ENCODE measurements at places on chromosomes 11 and 22.
A peak's percentile ranks its signal among the peaks of the same experiment; 100 is the strongest.

- no peak for DNase-seq
Measured at GRCh38 chr22:42939941-42940653, 74.9 kb downstream of the PACSIN2 start.

GRCh38 chr11:68362801-68363379, 50.5 kb downstream of the LRP5 start:
- DNase-seq, result no peak

DNA sequence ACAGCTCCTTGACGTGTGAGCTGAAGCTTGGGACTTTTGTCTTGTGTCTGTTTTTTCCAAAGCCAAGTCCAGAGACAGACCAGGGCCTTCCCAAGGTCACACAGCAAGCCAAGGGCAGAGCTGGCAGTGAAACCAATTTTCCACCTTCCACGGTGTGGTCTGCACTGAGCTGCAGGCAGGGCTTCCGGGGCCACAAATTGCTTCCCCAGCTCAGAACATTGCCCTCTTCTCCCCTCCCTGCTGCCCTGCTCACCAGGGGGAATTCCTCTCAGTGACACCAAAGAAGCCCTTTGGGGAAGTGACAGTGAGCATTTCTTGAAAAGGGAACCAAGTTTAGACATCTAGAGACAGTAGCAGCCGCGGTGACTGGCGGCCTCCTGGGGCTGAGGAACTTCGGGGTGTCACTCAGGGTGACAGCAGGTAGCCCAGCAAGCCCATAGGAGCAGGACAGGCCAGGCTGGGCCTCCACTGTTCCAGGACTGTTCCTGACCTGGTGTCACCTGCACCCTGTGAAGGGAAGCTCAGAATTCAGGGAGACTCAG, 9.2 kb downstream of the FXYD2 start:
- DNase-seq, result peak; percentile 34

GRCh38 chr11:100174881-100175280, 512.2 kb upstream of the ARHGAP42 start:
- no peak for DNase-seq

GRCh38 chr11:129416080-129416820, 40.6 kb downstream of the BARX2 start:
- DNase-seq, result no peak

GRCh38 chr11:11558826-11559225, 63.0 kb downstream of the GALNT18 start:
- no peak for DNase-seq

GRCh38 chr11:123751781-123752180, 2.5 kb downstream of the OR6X1 start:
- DNase-seq, result no peak

- DNase-seq, result no peak
Measured at GRCh38 chr11:115144014-115144413, 360.2 kb downstream of the CADM1 start.

GRCh38 chr11:113674397-113674685, 31.8 kb downstream of the TMPRSS5 start:
- DNase-seq, result no peak

GRCh38 chr11:92685049-92685448, 284.4 kb upstream of the MTNR1B start:
- DNase-seq, result no peak

DNA sequence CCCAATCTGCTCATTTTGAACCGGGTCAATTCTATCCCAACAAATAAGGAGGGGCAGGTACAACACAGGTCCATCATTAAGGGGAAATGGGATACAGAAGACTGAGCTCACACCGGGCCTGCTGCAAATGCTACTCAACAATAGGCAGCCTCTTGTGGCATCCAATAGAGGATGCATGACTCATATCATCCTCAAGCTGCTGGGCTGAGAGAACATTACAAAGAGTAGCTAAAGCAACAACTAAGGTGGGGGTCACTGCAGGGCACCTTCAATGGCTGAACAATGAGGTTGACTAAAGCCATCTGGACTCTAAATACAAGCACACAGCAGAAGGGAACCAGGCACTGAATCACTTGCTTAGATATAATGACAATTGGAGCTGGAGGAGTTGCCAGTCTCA, 130.1 kb upstream of the SYN3 start:
- no peak for DNase-seq

- no peak for DNase-seq
Measured at GRCh38 chr11:126329644-126330211, 25.8 kb upstream of the ST3GAL4 start.

DNA sequence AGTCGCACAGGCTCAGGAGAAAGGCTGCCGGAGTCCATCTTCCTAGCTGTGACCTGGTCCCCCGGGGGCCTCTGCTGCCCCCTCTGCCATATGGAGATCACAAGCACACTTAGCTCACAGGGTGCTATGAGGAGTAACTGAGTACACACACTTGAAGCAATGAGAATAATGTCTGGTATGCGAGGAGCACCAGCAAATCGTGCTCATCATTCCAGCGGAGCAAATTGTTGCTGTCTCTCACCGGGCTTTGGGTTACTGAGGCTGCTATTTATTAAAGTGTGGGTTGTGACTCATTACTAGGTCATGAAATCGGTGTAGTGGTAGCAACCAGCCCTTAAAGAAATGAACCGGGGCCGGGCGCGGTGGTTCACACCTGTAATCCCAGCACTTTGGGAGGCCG, 48.1 kb upstream of the EIF3D start:
- DNase-seq, result no peak

DNA sequence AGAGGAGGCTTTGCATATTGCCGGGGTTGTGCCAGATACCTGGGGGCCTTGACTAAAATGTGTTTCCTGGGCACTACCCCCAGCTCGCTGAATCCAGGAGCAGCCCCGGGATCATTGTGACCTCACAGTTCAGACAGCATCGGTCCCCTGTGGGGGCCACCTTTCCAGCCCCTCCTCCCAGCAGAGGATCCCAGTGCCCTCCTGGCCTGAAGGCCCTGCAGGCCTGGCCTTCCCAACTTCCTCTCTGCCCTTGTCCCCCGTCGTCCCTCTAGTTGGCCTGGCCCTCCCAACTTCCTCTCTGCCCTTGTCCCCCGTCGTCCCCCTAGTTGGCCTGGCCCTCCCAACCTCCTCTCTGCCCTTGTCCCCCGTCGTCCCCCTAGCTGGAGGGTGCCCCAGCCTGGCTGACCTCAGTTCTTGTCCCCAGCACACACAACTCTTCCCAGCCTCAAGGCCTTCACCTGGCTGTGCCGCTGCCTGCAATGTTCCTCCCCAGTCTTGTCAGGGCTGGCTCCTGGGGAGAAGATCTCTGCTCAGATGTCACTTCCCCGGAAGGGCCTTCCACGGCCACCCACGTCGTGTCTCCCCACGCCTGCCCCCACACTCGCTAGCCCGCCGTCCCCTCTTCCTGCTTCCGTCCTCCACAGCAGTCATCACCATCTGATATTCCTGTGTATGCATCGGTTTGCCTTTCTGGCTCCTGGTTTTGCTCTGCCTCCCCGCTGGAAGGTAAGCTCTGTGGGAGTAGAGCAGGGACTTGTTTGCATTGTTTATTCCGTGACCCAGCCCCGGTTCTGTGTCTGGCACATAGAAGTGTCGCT, 12.6 kb upstream of the ANO1 start:
- DNase-seq, result no peak

GRCh38 chr11:103542851-103543250, 433.6 kb downstream of the DYNC2H1 start:
- DNase-seq, result no peak

GRCh38 chr11:34480314-34480713, 33.3 kb downstream of the ELF5 start:
- DNase-seq, result no peak

- DNase-seq, result no peak
Measured at GRCh38 chr11:126748100-126748791, 252.3 kb downstream of the KIRREL3 start.

GRCh38 chr22:41028841-41029240, 63.6 kb upstream of the EP300 start:
- DNase-seq, result no peak

DNA sequence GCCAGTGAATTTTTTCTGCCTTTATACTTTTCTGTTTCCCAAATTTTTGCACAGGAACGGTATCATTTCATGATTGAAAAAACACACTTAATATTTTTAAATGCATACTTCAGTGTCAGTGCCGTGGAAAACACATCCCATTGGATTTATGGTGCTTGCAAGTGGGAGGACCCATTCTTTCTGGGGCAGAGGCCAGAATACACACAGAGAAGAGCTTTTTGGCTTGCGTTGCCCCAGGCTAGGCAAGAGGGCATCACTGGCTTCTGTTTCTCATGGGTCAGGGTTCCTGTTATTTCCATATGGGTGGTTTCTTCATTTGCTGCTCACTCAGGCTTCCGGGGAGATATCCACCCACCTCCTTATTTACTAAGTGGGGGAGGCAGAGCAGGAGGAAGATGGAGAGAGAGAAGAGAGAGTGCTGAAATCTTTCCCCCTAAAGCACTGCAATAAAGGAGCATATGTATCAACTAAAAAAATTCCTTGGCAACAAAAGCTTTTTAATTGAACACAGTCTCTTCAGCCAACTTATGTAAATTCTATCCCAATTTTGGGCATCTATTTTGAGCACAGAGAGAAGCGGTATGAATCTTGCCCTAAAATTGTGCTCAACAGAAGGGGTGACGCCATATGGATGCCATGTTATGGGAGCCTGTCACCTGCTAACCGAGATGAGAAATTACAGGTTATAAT, 66.0 kb upstream of the KIRREL3 start:
- no peak for DNase-seq

- no peak for DNase-seq
Measured at GRCh38 chr11:79259800-79260199, 181.0 kb downstream of the TENM4 start.

GRCh38 chr11:74844072-74844471, 95.4 kb downstream of the RNF169 start:
- DNase-seq, result no peak

GRCh38 chr11:35681163-35681767, 18.7 kb downstream of the TRIM44 start:
- DNase-seq, result no peak

DNA sequence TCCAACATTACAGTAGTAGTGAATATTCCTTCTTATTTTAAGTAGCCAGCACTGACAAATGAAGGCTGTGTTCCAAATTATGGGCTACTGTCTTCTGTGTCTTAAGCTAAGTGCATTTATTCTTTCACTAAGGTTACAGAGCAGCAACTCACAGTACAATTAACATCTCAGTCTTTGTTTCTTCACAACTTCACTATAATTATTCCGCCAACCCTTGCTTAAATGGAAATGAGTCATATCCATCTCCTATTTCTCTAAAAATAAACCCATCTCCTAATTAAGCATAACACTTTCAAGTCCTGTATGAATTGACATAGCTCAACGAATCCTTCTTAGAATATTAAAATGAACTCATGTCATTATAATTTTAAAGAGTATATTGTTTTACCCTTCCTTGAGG, 6.7 kb downstream of the ETS1 start:
- no peak for DNase-seq

DNA sequence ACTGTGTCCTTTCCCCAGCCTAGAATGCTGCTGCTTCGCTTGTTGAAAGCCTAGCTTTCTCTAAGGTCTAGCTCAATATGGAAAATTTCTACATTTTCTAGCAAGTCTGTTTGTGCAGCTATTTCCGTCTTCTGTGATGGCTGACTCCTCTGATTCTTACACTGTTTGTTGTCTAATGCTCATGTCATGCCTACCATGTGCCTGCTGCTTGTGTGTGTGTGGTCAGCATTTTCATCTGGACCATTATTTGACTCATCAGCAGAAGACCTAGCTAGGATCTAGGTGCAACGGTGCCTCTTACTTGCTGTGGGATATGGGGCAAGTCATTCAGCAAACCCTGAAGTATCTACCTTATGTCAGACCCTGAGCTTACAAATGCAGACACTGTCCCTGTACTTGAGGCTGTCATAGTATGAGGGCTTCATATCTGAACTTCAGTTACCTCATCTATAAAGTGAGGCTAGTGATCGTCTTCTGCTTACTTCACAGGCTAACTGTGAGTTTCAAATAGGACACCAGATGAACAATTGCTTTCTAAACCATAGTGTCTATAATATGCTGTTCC, 86.5 kb upstream of the MYO18B start:
- DNase-seq, result no peak

DNA sequence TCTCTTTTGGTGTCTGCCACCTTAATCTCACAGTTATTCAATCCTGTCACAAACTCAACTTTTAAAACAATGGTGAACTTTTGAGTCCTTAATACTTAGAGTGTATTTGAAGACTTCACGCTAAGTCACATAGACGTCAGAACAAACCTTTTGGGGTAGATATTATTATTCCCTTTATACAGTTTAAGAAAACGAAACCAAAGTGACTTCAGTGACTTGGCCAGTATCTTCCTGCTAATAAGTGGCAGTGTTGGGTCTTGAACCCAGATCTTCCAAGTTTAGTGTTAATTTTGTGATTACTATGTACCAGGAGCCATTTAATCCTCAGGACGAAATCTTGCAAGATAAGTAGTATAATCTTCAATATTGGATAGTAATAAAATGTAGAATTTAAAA, 691 bp downstream of the CEP295 start:
- DNase-seq, result no peak

DNA sequence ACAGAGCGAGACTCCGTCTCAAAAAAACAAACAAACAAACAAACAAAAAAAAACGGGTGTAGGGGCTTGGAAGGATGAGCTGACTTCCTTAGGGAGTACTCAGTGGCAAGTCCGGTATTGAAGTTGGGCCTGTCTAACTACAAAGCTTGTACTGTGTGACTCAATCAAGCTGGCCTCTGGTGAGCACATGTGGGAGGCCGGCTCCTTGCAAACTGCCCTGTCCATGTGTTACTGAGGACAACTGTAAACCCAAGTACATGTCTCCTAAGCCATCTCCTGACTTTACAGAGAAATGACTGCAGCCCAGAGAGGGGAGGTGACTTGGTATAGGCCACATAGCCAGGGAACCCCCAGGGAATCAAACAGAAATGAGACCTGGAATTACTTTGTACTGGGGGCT, 11.6 kb downstream of the RIBC2 start:
- no peak for DNase-seq

GRCh38 chr11:61413496-61413895, 16.3 kb downstream of the CPSF7 start:
- DNase-seq, result no peak

GRCh38 chr22:47407461-47408025, 645.1 kb downstream of the TBC1D22A start:
- no peak for DNase-seq

Measured in activated CD4-positive, alpha-beta T cell treated with anti-CD3 and anti-CD28 coated beads, Interleukin-2, amount 50 U/mL, for 24 hours (primary cell).